Forelimb muscle (tissue), 1 donor: ENCODE measurements at places on chromosomes 3 and 15. TPM values are rescaled to one million over a fixed set of nuclear protein-coding genes. Genes with fewer than 3 reads are reported as not detected.

ERICH6 gene
- 0.11 TPM for polyA plus RNA-seq

- no peak for DNase-seq
Measured at GRCh38 chr3:143576568-143577270, 271.5 kb downstream of the SLC9A9 start.

DNA sequence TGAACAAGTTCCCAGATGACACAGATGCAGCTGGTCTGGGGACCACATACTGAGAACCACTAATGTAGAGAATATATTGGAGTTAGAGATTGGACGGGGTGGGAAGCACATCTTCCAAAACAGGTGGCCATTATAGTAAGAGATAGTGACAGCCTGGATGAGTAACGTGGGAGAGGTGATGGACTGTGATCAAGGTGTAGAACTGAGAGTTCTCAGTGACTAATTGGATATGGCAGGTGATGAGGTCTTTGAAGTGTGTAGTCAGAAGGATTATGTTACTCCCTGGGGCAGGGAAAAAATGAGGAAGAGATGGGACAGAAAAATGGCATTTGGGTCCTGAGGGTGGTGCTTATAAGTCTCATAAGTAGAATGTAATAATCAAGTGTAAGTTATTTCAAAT is 66.6 kb downstream of the KCNMB2 start:
- no peak for DNase-seq

GRCh38 chr15:41561777-41562145 is 2.7 kb downstream of the TYRO3 start:
- no peak for DNase-seq

GRCh38 chr3:56593455-56594158 is 36.6 kb downstream of the CCDC66 start:
- no peak for DNase-seq

- no peak for DNase-seq
Measured at GRCh38 chr15:82790321-82790720, 15.5 kb downstream of the FSD2 start.

DNA sequence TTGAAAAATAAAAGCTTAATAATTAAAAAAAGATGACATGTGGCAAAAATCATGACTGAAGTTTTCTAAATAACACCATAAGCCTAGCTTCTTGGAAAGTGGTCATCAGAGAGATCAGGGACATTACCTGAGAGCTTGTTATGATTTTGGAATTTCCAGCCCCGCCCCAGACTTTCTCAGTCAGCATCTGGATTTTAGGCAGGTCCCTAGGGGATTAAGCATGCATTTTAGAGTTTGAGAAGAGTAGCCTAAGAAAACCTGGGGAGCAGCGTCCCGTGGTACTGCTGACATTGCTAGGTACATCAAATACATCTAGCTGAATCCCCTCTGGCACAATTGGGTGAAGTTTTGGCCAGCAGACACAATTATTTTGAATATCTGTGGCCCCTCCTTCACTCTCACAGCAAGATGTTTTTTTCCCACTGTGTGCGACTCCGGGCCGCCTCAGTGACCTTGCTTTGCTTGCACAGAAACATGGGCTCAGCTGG is 58.7 kb upstream of the MEF2A start:
- DNase-seq: no peak

DNA sequence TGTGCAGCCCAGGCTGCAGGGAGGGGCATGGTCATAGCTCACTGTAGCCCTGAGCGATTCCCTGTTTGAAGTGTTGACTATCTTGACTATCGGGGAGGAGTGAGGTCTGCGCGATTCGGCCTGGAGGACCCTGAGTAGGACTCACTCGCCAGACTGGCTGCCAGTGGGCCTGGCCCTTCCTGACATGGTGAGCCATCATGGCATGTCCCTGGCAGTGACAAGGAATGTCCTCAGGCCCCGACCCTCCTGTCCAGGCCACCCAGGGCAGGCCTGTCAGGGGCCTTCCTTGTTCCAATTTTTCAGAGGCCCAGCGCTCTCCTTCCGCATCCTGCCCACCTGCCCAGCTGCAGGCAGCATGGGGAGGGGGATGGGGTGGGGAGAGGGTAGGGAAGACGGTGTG is 5.2 kb upstream of the OCA2 start:
- no peak for DNase-seq

- no peak for DNase-seq
Measured at GRCh38 chr3:126606001-126606400, 47.3 kb upstream of the C3orf22 start.

DNA sequence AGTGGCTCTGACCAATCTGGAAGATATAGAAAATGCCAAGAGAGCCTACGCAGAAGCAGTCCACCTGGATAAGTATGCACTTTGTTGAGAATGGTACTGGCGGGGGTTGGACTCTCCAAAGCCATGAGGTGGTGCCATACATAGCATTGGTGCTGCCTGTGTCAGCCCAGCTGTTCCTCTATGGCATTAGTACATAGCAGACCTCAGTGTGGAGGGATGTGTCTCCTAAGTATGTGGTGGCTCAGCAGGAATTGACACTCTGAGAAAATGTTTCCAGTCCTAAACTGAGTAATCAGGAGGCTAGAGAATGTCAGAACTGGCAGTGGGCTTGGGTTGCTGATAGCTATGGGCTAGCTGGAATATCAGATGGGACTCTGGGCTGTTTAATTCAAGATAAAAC is 48.4 kb downstream of the ADPGK start:
- no peak for DNase-seq

GMPS gene
- 41.3 TPM for polyA plus RNA-seq
